ENCODE measurements at places on chromosomes 4 and X.

DNA sequence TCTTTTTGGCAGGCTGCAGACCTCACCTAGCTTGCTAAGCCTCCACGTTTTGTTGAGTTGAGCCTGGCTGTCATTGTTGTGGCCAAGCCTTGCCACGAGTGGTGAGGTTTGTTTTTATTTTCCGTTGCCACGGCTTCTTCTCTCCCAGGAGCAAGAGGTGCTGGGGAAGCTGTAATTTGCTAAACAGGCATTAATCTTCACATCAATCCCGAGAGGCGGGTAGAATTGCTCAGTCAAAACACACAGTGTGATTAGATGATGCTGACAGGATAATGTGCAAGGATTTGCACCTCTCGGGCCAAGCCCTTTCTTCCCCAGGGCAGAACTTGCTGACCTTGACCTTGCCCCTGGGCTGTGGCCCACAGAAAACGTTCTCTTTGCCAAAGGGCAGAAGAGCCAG lies 72.2 kb upstream of the ATP6AP2 start:
- no peak for DNase-seq

DNA sequence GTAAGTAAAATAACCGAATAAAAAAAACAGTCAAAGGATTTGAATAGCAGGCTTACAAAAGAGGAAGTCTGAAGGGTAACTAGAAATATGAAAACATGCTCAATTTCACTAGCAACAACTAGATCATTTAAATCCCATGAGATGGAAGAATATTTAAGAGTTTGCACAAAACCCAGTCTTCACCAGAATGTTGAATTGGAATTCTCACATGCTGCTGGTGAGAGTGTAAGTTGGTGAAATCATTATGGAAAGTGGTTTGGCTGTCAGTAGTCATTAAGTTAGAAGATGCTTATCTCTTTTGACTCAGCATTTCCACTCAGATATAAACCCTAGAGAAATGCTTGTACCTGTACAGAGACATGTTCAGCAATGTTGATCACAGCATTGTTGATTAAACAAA lies 110.1 kb downstream of the PGRMC2 start:
- DNase-seq, result no peak

- DNase-seq, result no peak
These were observed 71.0 kb downstream of the USP46 start for GRCh38 chr4:52588097-52588496.

- DNase-seq, result no peak
These were observed 62.8 kb downstream of the UCHL1 start for GRCh38 chr4:41319553-41319952.

Data from activated T-cell treated with anti-CD3 and anti-CD28 coated beads, Interleukin-2, amount 50 U/mL, for 1 hour (primary cell).